ENCODE measurements at places on chromosomes 2 and 18.

DNA sequence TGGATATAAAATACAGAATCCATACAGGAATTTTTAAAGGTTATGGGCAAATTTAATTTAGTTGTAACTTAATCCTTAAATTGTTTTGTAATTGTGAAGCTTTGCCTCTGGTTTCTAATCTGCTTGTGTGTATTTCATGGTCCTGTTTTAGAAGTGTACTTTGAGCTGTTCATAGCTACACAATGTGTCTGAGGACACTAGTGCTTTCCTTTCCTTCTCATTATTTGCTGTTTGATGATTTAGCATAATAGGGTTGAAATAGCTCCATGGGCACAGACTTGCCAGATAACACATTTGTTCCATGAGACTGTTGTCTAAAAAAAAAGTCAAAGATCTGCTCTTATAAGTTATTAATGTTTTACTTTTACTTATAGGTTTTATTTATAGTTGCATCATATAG lies 134.2 kb downstream of the MYO1B start:
- no peak for DNase-seq

DNA sequence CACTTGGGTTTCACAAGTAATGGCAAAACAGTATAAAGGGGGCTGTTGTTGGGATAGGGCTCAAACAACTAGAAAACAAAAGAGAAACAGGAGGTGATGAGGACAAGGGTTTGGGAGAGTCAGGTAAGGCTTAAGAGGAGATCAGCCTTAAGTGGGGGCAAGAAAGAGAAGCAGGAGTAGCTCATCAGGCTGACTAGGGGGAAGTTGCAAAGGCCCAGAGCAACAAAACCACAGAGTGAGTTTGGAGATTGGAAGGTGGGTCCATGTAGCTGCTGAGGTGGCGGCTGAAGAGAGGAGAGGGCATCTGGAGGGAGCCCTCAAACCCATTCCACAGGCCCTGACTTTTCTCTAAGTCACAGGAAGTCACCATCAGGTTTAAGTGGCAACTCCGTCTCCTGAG lies 126.0 kb downstream of the MREG start:
- no peak for DNase-seq

DNA sequence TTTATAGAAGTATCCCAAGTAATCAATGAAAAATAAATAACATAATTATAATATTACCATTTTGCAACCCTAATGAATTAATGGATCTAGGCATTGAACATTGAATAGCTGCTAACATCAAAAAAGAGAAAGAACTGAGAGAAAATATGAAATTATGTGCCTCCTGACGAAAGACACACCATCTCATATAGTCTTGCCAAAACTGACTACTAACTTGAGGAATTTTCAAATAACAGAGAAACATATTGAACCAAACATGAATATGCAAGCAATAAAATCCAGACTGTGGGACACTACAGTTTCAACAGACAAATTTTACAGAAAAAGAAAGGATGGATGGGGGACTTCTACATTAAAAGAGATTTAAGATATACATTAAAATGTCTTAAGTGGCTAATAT lies 165.7 kb downstream of the WDPCP start:
- no peak for DNase-seq

GRCh38 chr2:217854684-217855420 lies 147.9 kb downstream of the TNS1 start:
- no peak for DNase-seq

DNA sequence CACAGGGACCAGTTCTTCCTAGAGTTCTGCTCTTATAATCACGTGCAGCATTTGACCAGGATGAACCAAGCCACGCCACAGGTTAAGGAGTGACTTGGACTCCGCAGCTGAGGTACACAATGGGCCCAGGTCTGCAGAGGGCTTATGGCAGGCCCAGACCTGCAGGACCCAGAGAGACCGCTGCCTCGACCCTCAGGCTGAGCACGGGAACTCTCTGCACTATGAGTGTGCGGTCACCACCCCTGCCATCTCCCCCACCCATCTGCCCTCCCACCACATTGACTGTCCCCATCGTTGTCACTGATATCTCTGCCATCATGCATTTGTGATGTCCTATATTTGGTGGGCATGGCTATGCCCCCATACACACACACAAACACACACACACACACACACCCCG lies 45.7 kb upstream of the HPCAL1 start:
- DNase-seq: no peak
